Mesothelial cell of epicardium (in vitro differentiated cells): ENCODE measurements at places on chromosomes 4 and X. TPM values are rescaled to one million over a fixed set of nuclear protein-coding genes. Genes with fewer than 3 reads are reported as not detected.

Gene ZNF157
- 0.68 to 1.1 TPM (median 0.69 TPM) in 3 replicates for total RNA-seq

- DNase-seq = no peak
These were observed 16.6 kb upstream of the PITX2 start for GRCh38 chr4:110639207-110640090.

DNA sequence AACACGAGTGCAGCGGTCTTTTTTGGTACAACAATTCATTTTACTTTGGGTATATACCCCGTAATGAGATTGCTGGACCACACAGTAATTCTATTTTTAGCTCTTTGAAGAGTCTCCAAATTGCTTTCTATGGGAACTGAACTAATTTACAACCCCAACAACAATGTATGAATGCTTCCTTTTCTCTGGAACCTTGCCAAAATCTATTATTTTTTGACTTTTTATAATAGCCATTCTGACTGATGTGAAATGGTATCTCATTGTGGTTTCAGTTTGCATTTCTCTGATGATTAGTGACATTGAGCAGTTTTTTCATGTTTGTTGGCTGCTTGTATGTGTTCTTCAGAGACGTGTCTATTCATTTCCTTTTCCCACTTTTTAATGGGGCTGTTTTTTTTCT, 240.8 kb downstream of the STK32B start:
- DNase-seq = no peak

DNA sequence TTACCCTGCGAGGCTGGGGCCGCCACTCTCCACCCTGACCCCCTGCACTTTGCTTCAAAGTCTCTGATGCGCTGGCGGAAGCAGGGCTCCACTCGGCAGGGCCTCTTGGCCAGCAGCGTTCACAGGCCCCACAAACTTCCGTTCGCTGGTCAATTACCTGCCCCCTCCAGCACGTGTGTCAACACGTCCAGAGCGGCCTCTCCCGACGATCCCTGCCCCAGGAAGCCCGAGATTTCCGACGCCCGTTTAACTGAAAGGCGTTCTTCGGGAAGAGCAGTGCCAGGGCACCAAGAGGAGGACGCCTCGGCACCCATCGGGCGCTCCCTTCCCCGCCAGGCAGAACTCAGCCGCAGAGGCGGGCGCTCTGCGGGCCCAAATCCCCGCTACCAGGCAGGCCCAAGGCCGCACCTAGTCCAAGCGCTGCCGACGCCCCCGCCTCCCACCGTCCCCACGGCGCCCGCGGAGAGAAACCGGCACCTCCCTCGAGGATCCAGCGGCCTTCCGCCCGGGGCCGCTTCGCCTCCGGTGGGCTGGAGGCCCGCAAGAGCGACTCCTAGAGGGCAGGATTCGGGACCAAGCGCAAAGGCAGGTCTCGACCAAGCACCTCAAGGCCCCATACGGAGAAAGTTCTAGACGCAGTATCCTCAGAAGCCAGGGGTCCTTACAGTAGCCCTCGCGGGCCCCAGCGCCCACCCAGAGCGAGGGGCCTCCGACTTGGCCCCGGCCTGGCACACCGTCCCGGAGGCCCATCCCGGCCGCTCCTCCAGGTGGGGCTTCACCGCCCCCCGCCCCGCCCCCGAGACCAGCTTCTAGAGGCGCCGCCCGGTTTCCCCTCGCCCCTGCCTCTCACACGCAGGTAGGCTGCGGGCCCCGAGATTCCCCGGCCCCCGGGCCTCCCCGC, 586 bp downstream of the BCAP31 start:
- DNase-seq = no peak

DNA sequence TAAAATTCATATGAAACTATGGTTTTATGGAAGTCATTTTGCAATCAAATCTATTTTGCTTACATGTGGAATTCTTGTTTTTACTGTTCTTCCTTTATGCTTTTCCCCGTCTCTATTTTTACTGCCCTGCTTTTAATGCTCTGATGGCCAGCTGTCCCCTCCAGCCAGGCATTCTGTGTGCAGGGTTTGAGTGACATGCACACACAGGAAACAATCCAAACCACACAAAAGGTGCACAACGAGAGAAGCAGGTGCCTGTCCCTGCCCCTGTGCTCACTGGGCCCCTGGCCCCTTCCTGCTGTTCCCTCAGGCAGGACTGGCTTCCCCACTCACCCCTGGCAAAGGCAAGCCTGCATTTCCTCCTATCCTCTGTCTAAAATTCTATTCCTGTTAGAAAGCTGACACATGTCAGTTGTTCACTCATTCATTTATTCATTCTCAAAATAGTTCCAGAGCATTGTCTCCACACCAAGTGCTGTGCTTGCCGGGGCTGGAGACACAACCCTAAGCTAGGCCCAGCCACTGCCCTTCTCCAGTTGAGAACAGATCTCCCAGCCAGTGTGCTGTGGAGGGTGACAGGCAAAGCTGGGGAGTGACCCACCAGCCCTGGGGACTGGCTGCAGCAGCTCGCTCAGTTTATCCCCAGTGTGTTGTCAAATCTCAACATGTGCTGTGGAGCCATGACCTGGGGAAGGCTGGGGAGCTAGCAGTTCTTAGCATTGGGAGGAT, 346.3 kb downstream of the FBXW7 start:
- DNase-seq = no peak

GRCh38 chr4:23991444-23991843, 101.6 kb upstream of the PPARGC1A start:
- no peak for DNase-seq

DNA sequence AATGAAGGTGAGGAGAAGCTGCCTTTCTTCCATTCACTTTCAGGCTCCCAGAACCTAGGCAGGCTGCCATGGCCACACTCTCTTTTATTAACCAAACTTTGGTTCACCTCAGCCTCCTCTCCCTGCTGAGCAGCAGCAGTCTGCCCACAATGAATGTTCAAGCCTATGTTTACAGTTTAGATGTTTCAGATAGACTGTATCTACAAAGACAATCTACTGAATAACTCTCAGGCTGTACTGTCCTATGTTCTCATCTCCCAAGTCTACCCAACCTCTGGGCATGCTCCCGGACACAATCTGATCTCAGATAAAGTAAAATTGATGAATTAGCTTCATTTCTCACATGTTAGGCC, 59.2 kb upstream of the TMEM164 start:
- no peak for DNase-seq

- DNase-seq = no peak
These were observed 371.4 kb downstream of the NLGN4X start for GRCh38 chrX:5857232-5857631.

DNA sequence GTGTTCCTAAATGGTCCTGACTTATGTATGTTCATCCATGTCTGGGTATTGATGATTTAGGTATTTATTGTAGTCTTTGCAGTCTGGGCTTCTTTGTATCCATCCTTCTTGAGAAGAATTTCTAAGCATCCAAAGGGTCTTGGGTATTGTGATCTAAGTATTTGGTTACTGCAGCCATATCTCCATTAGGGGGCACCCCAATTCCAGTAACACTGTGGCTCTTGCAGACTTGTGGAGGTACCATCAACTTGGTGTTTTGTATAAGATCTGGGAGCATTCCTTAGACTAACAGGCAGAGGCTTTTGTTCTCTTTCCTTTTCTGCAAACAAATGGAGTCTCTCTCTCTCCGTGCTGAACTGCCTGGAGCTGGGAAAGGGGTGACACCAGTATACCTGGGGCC, 113.7 kb upstream of the NEXMIF start:
- no peak for DNase-seq
